ENCODE measurements at places on chromosomes 16 and 17.

- no peak within 1 kb of the TSS for H3K27ac ChIP-seq
- no peaks in the 10 kb centered on the region for H3K27me3 ChIP-seq
- H3K4me1 ChIP-seq: no peaks in the 10 kb centered on the region
Observed at GRCh38 chr16:31354394-31355291, at the start of gene ITGAX. TSS of gene ITGAX (plus strand) at chr16:31355176. CDS start at chr16:31355255, 79 bp downstream.

GRCh38 chr17:19574956-19575355 lies 41.3 kb downstream of the SLC47A1 start:
- peaks cover 2% of the 10 kb centered on the region for H3K4me1 ChIP-seq
- H3K36me3 ChIP-seq: no peaks in the 10 kb centered on the region
- H3K4me3 ChIP-seq: no peak overlapping the region
- no peak overlapping the region for H3K27ac ChIP-seq

DNA sequence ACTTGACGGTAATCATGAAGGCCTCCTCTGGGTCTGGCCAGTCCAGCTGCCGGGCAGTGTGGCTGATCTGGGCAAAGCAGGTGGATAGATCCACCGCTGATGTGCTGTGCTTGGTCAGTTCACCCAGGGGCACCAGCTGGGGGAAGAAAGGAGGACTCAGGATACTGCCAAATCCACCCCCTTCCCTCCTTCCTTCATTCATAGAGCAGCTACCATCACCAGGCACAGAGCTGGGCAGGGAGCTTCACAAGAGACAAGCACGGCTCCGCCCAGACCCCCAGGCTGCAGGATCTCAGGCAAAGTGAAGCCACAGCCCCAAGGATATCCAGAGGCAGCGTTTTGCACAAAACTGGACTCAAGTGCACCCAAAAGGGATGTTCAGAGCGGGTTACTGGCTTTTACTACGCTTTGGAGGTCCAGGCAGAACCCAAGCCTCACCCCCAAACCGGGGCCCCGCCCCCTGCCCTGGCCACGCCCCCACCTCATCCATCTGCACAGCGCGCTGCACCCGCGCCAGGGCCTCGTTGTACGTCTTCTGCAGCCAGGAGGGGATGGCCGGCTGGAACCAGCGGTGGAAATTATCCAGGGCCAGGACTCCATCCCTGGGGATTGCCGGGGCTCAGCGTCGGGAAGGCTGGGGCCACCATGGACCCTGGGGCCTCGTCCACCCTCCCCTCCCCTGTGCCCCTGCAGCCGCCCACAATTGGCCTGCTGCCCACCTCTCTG lies 9.1 kb downstream of the UNC13D start:
- H3K4me1 ChIP-seq: no peaks in the 10 kb centered on the region
- H3K4me3 ChIP-seq: no peak overlapping the region
- no peak for DNase-seq
- H3K27me3 ChIP-seq: no peaks in the 10 kb centered on the region
- no peaks in the 10 kb centered on the region for H3K36me3 ChIP-seq

DNA sequence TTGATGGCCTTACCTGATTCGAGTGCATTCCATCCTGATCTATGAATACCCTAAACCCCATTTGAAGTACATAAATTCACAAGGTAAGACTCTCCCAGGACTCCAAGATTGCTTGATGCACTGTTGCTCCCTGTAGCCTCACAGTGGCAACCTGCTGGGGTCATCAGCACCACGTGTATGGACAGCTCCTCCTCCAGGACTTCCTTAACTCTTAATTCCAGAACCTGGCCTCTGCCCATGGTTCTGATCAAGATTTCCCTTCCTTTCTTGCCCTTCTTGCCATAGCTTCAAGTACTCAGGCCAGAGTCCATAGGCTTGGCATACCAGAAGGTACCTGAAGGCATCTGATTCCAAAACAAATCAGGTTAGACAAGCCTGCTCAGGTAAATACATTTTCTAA lies 34.0 kb upstream of the NLK start:
- no peak overlapping the region for H3K27ac ChIP-seq
- H3K4me3 ChIP-seq: no peak overlapping the region
- peaks cover 24% of the 10 kb centered on the region for H3K27me3 ChIP-seq
- H3K4me1 ChIP-seq: no peaks in the 10 kb centered on the region
- no peaks in the 10 kb centered on the region for H3K36me3 ChIP-seq

Data from osteocyte (in vitro differentiated cells).